ENCODE measurements at places on chromosomes 6 and 20.
A peak's percentile ranks its signal among the peaks of the same experiment; 100 is the strongest.

- peak; percentile 44 for DNase-seq
These were observed 117.3 kb downstream of the OPRM1 start for GRCh38 chr6:154156135-154156896.

DNA sequence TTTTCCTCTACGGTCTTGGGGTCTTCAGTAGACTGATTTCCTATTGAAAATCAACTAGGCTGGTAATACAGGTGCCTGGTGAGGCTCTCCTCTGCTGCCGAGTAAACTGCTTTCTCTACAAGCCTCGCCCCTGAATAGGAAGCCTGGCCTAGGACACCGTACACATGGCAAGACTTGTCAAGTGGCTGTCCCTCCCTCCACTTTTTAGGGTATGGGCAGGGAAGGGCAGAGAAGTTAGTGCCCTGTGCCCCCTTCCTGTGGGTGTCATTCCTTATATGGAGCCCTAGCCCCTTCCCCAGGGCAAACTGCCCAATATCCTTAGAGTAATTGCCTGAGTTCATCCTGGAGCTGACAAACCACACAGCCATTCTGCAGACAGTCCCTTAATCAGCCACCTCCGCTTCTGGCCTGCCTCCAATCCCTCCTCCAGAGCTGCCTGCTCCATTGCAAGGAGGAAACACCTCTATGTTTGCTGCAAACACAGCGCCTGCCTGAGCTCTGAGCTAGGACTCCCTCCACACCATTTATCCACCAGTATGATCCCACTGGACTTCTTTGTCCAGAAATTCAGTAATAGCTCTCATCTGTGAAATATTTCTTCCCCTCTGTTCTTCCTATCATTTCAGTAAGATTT lies 93.1 kb downstream of the CHD6 start:
- no peak for DNase-seq

DNA sequence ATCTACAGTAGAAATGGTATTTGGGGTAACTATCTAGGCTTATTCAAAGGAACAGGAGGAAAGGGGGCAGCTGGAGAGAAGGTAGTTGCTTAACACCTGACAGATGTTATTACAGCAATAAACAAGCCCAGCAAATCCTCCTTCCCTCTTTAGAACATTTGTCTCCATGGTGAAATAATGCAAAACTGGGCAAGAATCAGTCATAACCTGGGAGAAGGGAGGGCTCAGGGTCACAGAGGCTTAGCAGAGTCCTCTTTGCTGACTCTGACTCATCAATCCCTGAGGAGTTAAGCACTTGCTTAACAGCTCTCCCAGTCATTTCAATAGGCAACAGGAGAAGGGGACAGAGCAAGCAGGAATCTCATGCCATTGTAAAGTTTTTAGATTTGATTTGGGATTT lies 230.3 kb downstream of the IBTK start:
- DNase-seq = no peak

DNA sequence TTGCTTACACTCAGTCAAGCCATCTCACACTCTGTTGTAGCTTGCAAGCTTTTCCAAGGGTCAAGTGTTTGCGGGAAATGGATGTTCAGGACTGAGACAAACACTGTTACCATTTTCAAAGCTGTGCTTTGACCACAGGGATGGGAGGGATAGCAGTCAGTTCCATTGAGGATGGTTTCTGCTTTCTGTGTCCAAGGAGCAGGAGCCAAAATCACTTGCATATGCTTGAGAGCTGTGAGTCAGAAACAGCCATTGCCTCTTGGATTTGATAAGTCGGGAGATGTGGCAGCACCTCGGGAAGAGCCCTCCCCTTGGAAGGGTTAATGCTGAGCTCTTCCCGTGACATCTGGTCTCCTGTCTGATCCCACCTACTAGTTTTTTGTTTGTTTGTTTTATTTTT lies 85.2 kb downstream of the TCP11 start:
- DNase-seq = no peak

DNA sequence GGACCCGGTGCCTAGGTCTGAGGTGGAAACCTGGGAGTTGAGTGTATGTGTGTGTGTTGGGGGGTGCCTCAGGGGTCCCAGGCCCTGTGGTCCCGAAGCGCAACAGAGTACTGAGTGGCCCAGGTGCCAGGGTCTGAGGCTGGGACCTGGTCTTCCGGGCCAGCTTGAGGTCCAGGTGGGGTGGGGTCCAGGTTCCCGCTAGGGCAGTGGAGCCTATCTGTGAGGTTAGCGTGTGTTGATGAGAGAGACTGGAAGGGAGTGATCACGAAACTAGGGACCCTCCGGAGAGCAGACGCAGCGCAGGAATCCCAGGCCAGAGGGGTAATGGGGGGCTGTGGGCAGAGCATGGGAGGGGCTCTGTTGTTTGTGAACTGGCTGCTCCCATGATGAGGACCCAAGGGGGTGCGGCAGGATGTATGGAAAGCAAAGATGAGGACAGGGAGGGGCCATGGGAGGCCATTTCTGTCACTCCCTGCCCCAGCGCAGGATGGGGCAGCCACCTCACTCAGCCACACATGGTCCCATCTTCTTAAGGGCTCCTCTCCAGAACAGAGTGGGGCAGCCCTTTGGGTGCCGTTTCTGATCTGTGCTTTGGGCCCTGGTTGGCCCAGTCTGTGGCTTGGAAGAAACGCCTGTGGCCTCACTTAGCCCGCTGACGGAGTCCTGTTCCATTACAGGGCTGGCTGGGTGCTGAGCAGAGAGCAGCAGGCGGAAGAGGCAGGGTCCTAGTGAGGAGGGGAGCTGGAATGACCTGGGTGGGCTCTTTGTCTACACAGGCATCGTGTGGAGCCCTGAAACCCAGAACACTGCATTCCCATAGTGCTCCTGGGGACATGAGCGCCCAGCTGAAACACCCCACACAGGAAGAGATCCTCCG lies 872 bp downstream of the HSPA12B start:
- no peak for DNase-seq

DNA sequence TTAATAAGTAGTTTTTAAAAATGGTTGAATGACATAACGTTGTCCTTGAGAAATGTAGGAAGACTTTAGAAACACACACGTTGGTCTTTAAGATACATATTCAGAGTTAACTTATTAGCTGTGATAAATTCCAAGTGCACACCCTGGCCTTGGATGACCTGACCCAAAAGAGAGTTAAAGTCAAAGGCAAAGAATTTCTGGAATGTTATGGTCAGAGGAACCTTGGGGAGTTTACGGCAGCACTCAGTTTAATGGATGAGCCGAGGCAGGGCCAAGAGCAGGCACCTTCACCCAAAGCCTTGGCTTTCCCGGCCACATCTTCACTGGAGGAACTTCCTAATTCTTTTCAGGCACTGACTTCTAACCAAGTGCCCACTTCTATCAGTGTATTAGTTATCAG lies 200.5 kb downstream of the SMOC2 start:
- no peak for DNase-seq

DNA sequence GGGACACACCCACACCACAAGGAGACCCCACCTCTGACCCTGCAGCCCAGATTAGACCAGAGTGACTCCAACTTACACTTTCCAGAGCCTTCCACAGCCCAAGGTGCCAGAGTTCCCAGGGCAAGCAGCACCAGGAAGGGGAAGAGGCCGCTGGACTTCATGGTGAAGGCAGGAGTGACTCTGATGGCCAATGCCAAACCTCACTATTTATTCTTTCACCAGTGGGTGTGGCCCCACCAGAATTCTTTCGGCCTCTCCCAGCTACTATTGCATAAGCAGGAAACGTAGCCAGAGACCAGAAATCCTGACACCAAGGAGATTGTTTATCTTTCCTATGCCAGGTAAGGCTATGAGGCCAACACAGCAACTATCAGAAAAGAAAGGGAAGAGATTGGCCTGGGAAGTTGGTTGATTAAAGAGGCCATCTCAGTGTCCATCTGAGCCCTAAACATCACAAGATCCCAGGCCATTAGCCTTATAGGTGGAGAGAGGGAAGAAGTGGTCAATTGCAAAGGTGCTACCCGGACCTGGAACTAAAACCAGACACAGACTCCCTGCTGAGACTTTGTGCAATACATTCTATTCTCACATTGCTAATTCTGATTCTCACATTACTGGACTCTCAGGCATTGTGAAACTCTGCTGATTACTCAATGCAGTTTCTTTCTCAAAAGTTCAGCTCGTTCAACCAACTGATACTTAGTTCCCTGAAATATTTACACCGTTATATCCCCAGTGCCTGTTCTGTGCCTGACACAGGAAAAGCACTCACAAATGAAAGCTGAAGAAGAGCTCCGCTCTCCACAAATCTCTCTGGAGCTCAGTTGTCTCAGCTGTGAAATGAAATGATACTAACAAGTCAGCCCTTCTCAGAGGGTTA lies at the start of gene SLPI:
TSS of gene SLPI (minus strand) at position 182 of the 880 bp plus-strand sequence. CDS start at position 161, 21 bp downstream.
- no peak for DNase-seq
